AG04450 (cell line): ENCODE measurements at places on chromosomes 11 and 22. TPM values are rescaled to one million over a fixed set of nuclear protein-coding genes. Genes with fewer than 3 reads are reported as not detected.

- no peak for DNase-seq
Measured at GRCh38 chr11:74577624-74578396, 14.6 kb upstream of the POLD3 start.

DNA sequence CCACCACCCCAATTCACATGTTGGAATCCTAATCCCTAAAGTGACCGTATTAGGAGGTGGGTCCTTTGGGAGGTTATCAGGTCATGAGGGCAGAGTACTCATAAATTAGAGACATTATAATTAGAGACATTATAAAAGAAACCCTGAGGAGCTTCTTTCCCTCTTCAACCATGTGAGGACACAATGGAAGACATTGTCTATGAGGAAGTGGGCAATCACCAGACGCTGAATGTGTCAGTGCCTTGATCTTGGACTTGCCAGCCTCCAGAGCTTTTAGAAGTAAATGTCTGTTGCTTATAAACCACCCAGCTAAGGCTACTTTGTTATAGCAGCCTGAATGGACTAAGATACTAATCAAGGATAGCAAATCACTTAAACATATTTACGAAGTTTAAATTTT lies 14.8 kb downstream of the GAB2 start:
- no peak for DNase-seq

GRCh38 chr11:75536786-75537641 lies 11.3 kb upstream of the GDPD5 start:
- DNase-seq, result no peak

GRCh38 chr11:13061294-13061990 lies 52.3 kb downstream of the RASSF10 start:
- no peak for DNase-seq

- no peak for DNase-seq
Measured at GRCh38 chr11:77198440-77198849, 70.4 kb downstream of the MYO7A start.

DNA sequence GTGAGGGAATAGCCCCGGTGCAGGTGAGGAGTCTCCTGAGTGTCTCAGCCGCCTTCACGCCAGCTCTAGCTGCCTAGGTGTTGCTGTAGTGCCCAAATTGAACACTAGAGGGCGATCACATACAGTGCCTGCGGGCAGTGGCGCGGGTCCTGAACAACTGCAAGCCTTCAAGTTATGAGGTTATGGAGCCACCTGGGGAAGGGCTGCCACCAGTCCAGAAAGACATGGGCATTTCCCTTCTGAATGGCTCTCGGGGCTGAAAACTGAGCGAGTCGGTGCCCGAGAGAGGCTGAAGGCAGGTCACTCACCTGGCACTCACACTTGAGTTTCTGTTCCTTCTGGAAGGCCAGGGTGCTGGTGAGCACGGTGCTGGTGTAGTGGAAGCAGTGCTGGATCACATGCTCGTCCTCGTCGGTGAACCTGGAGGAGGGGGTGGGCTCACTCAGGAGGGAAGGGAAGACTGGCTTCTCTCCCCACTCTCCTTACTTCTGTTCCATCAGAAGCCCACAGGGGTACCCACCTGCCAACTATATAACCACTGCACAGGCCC lies 88.4 kb downstream of the PDE2A start:
- DNase-seq, result peak; percentile 10

DNA sequence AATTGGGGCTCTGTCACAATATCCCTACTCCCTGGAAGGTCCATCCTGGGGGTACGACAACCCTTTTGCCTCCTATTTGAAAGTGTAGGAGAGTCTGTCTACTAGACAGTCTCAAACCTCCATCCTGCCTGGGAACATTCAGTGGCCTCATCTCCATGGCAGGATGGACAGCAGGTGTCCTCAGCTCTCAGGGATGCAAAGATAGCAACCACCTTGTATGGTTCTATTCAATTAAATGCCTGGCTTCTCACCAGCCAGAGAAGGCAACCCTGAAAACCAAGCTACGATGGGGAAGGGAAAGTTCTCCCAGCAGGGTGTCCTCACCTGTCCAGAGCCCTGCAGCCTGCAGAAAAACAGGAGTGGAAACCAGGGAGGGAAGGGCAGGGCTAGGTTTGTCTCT lies 164.9 kb downstream of the MIAT start:
- no peak for DNase-seq

DNA sequence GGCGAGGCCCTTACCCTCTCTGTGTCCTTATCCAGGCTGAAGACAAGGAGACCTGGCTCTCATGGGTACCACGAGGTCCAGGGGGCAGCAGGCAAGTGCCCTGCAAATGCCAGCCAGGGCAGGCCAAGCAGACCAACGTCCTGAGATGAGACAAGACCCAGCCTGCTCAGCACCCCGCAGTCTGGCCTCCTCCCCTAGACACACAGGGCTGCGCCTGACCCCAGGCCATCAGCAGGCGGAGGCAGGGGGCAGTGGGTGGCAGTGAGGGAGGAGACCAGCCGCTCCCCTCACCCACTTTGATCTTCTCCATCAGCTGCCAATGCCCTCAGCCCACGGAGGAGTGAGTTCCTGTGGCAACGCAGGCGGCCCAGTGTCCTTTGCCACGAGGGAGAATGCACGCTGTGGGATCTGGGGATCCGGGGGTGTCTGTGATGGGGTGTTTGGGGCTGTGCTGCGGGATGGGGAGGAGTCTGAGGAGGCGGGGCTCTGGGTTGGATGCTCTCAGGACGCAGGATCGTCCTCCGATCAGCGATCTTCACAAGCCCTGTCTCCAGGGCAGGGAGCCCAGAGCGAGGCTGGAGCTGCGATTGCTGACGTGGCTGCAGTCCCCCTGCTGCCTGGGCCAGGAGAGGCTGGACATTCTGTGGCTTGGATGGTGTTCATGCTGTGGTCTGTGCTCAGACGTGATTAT lies 30.5 kb upstream of the PPARA start:
- peak; percentile 46 for DNase-seq

DNA sequence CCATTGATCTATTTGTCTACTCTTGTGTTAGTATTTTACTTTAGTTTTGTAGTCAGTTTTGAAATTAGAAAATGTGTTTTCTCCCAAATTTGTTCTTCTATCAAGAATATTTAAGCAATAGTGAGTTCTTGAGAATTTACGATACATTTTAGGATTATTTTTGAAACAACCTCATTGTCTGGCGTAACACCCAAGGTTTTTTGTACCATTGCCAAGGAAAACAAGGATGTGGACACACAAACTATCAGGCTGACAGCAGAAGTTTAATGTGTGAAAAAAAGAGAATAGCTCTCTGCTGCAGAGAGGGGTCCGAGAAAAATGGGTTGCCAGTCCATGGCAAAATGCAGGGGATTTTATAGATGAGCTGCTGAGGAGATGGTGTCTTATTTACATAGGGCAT lies 865.1 kb upstream of the CNTN5 start:
- DNase-seq, result no peak

DNA sequence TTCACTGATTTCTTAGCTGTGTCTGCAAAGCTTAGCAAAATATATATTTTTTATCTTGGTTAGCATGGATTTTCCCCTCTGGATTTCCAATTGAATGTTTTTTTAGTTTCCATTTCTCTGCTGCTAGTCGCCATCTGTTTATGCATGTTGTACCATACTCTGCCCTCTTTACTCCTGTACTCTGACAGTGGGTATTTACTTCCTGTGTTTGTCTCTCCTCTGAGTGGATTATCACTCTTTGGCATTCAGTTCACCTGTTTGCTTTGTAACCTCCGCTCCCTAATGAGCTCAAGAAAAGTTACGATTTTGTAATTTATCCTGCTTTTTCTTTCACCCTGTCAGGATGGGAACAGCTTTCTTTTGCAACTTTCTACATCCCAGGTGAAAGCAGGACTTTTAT lies 59.1 kb downstream of the PDHX start:
- DNase-seq, result no peak

GRCh38 chr22:17441326-17441725 lies 72.1 kb downstream of the CECR2 start:
- no peak for DNase-seq

DNA sequence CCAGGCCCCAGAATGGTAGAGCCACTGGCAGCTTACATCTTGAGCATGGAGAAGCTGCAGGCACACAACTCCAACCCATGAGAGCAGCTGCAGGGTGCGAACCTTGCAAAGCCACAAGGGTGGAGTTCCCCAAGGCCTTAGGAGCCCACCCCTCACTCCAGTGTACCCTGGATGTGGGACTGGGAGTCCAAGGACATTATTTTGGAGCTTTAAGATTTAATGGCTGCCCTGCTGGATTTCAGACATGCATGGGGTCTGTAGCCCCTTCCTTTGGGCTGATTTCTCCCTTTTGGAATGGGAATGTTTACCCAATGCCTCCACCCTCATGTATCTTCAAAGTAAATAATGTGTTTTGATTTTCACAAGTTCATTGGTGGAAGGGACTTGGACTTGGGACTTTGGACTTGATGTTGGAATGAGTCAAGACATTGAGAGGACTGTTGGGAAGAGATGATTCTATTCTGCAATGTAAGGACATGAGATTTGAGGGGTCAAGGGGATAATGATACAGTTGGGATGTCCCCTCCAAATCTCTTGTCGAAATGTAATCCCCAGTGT lies 1.1 kb upstream of the KRTAP5-7 start:
- no peak for DNase-seq

DNA sequence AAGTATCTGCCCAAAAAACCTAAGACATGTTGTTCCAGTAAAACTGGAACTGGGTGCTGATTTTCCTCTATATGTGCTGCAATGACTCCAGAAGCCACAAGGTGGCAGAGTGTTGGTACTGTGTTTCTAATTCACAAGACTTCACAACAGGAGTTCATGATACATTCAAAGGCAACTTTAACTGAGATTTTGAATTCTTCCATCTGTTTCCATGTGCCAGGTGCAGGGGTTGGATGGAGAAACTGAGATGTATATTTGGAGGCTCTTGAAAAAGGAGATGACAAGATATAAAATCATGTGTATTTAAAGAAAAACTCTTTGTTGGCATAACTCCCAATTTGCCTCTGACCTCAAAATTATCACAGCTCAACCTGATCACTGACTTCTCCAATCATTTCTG lies 1098.6 kb upstream of the CCDC90B start:
- DNase-seq, result peak; percentile 3

DNA sequence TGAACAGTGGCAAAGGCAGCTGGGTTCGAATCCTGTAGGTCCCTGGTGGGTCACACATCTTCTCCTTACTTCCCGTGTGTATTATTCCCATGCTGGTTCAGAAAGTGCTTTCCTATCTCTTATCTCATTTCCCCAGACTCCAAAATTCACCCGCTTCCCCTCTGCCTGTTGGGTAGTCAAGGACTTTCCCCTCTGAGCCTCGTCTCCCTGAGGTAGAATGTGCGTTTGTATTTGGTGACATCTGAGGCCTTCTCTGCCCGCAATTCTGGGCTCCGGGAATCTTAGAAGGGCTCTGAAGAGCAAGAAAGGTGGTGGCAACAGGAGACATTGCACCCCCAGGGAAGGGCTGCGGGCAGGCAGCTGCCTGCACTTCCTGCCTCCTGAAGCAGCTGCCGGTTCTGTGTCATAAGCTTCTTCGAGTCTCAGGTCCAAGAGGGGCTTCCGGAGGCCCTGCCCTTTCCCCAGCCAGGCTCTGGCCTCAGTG lies 5.9 kb downstream of the LRRC32 start:
- no peak for DNase-seq

- no peak for DNase-seq
Measured at GRCh38 chr11:72833811-72834493, 19.7 kb downstream of the ATG16L2 start.

DNA sequence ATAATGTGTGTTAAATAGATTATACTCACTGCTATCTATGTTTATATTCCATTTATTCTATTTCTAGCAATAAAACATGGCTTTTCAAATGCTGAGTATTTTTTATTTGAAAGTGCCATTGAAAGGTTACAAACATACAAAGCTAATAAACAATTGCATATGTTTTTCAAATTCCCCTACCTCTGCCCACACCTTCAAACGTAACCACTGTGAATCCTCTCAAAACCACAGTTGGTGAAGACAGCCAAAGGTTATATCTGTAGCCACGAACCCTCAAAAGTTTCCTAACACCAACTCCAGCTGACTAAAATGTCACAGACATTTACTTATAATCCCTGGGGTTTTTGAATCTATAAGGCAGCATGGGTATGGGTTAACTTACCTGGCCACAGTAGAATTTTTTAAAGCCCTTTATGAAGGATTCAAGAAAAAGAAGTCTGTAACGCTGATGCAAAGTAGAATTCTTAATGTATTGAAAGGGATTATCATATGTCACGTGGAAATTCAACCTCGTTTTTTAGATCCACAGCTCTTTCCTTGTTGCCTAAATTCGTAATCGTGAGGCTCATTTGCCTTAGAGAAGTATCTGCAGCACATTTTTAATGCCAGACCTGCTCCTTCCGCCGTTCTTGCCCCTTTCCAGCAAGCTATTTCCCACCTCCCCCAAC lies 122.5 kb upstream of the ZC3H12C start:
- DNase-seq, result no peak

DNA sequence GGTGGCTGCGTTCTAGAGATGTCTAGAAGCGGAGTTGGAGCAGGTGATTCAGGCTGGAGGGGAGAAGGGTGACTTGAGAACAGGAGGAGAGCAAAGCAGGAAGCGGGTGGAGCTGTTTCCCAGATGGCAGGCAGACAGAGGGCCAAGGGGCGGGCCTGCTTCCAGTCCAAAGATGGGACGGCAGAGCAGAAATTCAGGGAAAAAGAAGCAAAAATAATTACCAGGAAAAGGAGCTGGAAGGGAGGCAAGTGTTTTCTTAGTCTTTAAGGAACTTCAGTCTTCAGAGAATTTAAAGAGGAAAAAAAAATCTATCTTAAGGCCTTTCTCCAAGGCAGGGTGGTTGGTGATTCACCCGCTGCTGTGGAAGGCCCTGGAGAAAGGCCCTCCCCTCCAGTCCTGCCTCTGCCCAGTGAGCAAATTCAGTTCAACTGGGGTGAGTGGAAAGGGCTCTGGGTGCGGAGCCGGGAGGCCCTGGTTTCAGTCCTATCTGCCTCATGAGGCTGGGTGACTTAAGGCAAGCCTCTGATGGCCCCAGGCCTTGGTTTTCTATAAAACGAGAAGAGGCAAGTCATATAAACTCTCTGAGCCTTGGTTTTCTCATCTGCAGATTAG lies 4.5 kb upstream of the CREB3L1 start:
- no peak for DNase-seq

- no peak for DNase-seq
Measured at GRCh38 chr22:40071720-40072119, 77.0 kb downstream of the FAM83F start.

DNA sequence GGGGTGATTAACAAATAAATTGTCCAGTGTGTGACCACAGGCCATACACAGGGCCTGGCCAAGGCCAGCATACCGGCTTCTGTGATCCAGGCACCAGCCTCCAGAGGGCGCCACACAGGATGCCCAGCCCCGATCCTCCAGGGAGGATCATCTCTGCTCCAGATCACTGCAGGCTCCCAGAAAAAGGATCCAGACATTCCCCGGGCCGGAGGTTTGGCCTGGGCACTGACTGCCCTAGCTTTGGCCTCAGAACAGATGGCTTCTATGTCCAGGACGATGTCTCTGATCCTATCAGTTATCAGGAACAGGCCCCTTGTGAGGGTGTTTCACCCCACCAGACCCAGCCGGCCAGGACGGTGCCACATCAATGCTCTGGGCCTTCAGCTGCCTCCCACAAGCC lies 74.5 kb upstream of the LMO1 start:
- DNase-seq, result no peak

Gene CCDC116
- 0.06 and 0.16 TPM in 2 replicates for polyA plus RNA-seq

Gene DBX1
- not detected in 2 replicates for polyA plus RNA-seq

Gene HBB
- polyA plus RNA-seq, result 0.22 and 0.26 TPM in 2 replicates

Gene LRRN4CL
- polyA plus RNA-seq, result 4.1 and 5.7 TPM in 2 replicates

Gene SLC17A6
- polyA plus RNA-seq, result not detected in 2 replicates

Gene SHANK3
- polyA plus RNA-seq, result 0.47 and 0.63 TPM in 2 replicates

Gene DNAJB13
- polyA plus RNA-seq, result 0.11 and 0.17 TPM in 2 replicates

Gene ALKBH8
- polyA plus RNA-seq, result 4.8 and 7.3 TPM in 2 replicates
